COR-L47 (cell line): ENCODE measurements at places on chromosomes 12 and 14.

DNA sequence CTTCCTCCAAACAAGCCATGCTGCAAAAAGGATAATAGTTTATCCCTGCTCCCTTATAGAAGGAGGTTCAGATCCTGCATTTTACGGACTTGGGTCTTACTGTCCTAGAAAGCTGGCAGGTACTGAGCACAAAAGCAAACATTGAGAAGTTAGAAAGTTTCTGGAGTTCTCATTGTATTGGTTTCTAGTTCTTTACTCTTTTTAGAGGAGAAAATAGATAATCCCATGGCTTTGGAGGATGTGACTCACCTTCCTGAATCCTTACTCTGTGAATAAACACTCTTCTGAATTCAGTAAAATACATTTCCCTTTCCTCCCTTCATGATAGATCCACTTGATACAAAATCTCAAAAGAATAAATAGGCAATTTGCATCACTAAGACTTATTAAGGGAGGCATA, 188.9 kb downstream of the NPAS3 start:
- DNase-seq = no peak

- no peak for DNase-seq
Observed at GRCh38 chr12:67506739-67507138, 141.8 kb upstream of the DYRK2 start.

- DNase-seq = no peak
Observed at GRCh38 chr12:32440120-32440865, 40.9 kb downstream of the FGD4 start.

DNA sequence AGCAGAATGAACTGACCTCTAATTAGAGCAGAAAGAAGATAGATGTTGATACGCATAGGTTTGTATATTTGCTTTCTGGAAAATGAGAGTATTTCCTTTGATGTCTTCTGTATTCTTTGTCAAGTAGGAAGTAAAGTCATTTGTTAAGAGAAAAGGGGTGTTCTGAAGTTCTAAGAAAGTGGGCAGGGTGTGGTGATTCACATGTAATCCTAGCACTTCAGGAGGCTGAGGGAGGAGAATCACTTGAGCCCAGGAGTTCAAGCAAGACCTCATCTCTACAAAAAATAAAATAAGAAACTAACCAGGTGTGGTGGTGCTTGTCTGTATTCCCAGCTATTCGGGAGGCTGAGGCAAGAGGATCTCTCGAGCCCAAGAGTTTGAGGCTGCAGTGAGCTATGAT, 2.8 kb downstream of the RHNO1 start:
- no peak for DNase-seq

DNA sequence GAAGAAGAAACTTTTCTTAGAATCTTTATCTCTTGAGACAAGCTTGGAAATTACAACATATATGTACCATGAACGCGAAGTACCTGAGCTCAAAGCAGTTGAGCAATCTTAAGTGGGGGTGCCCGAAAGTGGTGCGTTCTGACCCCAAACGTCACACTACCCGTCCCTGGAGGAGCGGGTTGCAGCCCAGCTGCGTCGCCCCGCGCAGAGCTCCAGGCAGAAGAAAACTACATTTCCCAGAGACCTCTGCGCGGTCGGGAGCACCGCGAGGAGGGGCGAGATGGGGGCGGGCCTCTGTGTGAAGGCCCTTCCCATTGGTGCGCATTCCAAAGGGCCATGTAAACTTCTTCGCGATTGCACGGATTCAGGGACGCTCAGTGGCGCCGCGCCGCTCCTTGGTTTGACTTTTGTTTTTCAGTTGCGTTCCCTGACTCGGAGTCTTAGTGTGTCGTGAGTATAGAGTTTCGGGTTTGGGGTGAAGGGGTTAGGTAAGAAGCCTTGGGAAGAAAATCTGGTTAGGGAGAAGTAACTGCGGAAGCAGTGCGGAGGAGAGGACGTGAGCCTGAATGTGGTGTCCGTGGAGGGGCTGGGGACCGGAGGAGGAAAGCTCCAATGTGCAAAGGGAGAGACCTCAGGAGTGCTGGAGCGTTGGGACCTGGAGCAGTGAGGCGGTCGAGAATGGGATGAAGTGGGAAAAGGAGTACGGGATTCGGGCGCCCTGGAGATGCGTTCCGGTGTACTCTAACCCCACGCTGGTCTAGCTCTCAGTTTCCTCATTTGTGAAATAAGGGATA, at the start of gene CCDC77:
CCDC77 (plus strand) TSS at position 410 of the 794 bp plus-strand sequence. CDS start 7,740 bp downstream, outside the sequence.
- DNase-seq = no peak

GRCh38 chr12:109421355-109422087, 55.6 kb downstream of the KCTD10 start:
- no peak for DNase-seq
